ENCODE measurements at places on chromosomes 7 and 10.
A peak's percentile ranks its signal among the peaks of the same experiment; 100 is the strongest.

GRCh38 chr10:75407224-75407712 lies 5.7 kb upstream of the ZNF503 start:
- no peak for DNase-seq

GRCh38 chr10:128833671-128834070 lies 633.4 kb upstream of the MGMT start:
- DNase-seq = no peak

- DNase-seq = no peak
Observed at GRCh38 chr10:70990681-70991080, 102.3 kb upstream of the PCBD1 start.

DNA sequence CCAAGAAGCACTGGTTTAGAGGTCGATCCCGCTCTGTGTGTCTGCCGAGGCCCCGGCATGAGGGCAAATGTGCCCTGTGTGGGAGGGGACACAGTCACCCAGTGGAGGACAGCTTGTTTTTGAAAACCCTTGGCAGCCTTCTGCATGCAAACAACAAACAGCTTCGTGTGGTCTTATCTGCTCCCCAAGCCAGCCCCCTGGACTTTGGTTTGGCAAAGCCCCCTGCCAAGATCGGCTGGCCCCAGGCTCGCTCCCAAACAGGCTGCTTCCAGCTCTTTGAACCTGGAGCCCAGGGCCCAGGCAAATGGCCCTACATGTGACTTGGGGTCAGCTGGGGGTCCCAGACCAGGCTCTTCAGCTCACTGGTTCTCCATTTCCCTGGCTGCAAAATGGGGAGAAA lies 2.9 kb downstream of the ELN start:
- DNase-seq = no peak

DNA sequence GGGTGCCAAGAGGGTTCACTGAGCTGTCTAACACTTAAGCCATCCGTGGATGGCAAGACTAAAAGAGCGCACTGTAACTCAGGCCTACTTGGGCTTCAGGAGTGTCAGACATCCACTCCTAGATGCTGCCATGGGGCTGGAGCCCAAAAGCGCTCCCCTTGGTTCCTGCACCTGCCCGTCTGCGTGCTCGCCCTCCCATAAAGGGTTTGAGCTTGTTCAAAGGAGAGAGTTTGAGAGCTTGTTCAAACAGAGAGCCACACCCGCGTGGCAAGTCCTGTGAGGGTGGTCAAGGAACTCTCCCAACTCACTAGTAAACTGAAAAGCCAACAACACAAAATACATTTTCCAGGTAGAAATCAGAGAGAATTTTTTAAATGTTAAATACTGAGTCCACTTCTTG lies 256.7 kb downstream of the SEMA3A start:
- no peak for DNase-seq

DNA sequence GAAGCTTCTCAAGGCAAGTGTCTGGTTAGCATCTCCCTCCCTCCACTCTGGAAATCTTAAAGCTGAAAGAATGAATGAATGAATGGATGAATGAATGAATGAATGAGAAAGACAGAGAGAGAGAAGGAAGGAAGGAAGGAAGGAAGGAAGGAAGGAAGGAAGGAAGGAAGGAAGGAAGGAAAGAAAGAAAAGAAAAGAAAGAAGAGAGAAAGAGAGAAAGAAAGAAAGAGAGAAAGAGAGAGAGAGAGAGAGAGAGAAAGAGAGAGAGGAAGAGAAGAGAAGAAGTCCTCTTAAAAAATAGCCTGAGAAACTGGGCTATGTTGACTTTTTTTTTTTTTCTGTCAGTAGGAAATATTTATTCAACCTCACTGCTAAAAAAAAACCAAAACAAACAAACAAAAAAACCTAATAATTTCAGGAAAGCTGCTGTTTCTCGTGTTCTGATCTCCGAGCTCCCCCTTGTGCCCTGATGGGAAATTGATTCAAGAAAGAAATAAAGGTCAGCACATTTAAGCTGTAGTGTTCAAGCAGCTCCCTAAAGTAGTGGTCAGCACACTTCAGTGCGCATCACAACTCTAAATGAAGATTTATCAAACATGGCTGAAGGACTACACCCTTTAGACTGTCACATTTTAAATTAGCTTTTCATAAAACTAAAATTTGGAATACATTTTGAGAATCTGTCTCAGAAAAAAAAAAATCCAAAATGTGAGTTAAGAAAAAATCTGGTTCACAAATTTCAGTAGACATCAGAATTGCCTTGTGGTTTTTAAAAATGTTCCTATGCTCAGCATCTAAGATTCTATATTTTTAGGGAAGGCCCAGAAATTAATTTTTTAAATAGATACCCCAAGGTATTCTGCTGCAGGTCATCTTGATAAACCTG lies 154.3 kb downstream of the ELAPOR2 start:
- peak; percentile 22 for DNase-seq

DNA sequence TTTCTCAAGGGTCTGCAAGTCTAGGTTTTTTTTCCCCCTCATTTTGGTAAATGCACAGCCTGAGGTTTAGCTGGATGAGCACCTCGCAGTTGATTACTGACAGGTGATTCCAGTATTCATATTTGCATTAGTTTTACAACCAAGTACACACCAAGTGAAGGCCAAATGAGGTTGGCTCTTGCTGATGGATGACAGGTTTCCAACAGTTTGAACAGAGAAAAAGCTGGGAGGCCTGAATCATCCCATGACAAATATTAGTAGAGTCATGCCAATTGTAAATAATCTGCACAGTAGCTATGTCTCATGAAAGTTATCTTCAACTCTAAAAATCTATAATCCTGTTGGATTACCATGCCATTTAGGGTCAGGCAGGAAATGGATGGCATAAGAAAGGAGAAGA lies 399.8 kb downstream of the HTR7 start:
- no peak for DNase-seq

GRCh38 chr10:107814865-107815487 lies 650.5 kb upstream of the SORCS1 start:
- no peak for DNase-seq
